RPMI7951 (cell line): ENCODE measurements at places on chromosomes 1 and 21. TPM values are rescaled to one million over a fixed set of nuclear protein-coding genes. Genes with fewer than 3 reads are reported as not detected.

DNA sequence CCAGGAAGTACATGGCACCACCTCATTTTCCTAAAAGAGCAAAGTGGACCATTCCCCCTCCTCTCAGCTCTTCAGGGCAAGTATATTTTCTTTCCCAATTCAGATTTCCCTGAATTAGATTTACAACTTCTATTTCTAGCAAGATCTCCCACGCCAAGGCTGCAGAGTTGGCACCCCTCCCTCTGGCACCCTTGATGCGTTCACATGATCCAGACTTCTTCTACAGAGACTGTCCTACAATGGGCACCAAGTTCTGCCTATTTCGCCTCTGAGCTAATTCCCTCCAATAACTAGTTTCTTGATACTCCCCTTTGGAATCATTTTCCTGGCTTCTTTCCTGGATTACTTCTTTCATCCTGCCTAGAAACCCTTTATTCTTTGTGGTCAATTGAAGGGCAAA lies 122.0 kb downstream of the CDC7 start:
- peak; percentile 76 for DNase-seq

DNA sequence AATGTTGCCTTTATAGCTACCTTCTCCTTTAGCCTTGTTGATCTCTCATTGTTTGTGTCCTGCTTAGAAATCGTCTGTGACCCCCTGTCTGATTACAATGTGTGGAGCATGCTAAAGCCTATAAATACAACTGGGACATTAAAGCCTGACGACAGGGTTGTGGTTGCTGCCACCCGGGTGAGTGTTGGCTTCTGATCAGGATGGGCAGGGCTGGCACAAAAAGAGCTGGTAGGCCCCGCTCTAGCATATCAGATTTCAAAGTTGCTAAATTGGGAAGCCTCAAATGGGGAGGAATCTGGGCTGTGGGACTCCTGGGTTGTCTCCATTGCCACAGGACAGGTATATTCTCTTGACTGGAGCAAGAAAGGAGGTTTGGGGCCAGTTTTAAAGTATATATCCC lies 8.4 kb downstream of the NCSTN start:
- DNase-seq: no peak

- DNase-seq: peak; percentile 95
Observed at GRCh38 chr1:33301273-33301984, 19.5 kb downstream of the A3GALT2 start.

- DNase-seq: peak; percentile 13
Observed at GRCh38 chr1:160161965-160162705, 10.7 kb downstream of the ATP1A4 start.

DNA sequence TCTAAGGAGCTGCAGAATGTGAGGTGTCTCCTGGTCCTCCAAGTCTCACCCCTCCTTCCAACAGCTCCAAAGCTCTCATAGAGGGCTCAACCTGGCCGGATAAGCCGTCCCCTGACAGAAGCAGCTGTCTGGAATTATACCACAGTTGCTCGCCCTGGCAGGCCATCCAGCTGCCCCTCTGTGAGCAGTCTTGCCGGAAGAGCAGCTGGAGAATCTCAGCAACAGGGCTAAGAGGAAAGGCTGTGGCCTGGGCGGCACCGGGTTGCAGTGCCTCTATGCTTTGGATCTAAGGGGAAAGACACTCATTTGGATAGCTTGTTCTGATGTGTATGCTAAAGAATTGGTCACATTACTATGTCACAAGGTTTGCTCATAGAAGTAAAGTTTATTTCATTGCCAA lies 12.4 kb downstream of the TMCC2 start:
- no peak for DNase-seq

DNA sequence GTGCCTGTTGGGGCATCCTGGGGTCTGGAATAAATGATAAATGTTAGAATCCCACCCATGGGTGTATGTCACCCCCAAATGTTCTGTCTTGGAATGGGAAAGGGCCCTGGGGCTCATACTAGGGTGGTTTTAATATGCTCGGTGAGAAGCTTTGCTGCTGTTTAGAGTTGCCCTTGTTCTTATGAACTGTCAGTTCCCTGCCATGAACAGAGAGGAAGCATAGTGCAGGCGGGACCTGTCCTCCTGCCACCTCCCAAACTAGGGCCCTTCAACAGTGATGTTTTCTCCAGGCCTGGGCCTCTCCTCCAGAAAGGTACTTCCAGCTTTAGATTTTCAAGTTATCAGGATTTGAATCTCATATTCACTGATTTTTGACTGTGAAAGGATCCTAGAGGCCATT lies 80.7 kb upstream of the COA6 start:
- no peak for DNase-seq

DNA sequence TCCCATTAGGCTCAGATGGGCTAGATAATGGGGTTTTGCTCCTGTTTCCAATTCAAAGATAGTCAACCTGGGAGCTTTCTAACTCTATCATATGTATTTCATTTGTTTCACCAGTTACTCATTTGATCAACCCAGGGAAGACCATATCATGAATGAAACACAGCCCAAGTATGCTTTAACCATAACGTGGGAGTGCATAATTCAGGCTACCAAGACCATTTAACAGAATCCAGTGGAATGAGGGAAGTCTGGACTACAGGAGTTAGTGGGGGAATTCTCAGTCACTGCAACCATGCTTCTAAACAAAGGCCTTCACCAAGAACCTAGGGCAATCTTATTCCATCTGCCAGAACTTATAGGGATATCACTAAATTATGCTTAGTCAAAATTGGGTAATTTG lies 15.0 kb upstream of the SLC16A1 start:
- no peak for DNase-seq

- peak; percentile 82 for DNase-seq
Observed at GRCh38 chr1:28259934-28260802, 850 bp downstream of the SESN2 start.

FAM72C gene
- total RNA-seq: 0.29 and 0.84 TPM in 2 replicates

SLC25A44 gene
- 8.3 and 10.1 TPM in 2 replicates for total RNA-seq

CD164L2 gene
- not detected in 2 replicates for total RNA-seq

ANKRD65 gene
- not detected in 2 replicates for total RNA-seq
